Endothelial cell of coronary artery (primary cell): ENCODE measurements at places on chromosomes 12 and 14. TPM values are rescaled to one million over a fixed set of nuclear protein-coding genes. Genes with fewer than 3 reads are reported as not detected.

Gene RPGRIP1
- not detected in 2 replicates for total RNA-seq

Gene ACSS3
- 0.19 TPM in 1 of 2 replicates, not detected in the other for total RNA-seq

Gene CLEC2A
- not detected in 2 replicates for total RNA-seq

Gene LRTM2
- total RNA-seq: not detected in 2 replicates

Gene PLEKHD1
- under 0.01 TPM in 1 of 2 replicates, not detected in the other for total RNA-seq

Gene DEPDC4
- total RNA-seq: 0.54 and 0.75 TPM in 2 replicates

Gene PIP4K2C
- 5.5 and 7.9 TPM in 2 replicates for total RNA-seq

Gene KRT75
- total RNA-seq: not detected in 2 replicates

Gene CCDC196
- not detected in 2 replicates for total RNA-seq

Gene RNASE2
- not detected in 2 replicates for total RNA-seq

Gene FGF23
- total RNA-seq: not detected in 2 replicates

Gene COQ10A
- total RNA-seq: 5.5 and 6.3 TPM in 2 replicates

Gene USP30
- 4.3 and 5.2 TPM in 2 replicates for total RNA-seq

Gene RERGL
- not detected in 2 replicates for total RNA-seq

Gene GARIN6
- not detected in 2 replicates for total RNA-seq

Gene FOXN4
- total RNA-seq: not detected in 2 replicates

Gene BICD1
- 8.5 and 19.3 TPM in 2 replicates for total RNA-seq

Gene ADAMTS20
- not detected in 2 replicates for total RNA-seq

Gene TFCP2
- total RNA-seq: 7.8 and 8.0 TPM in 2 replicates

Gene DDN
- total RNA-seq: 0.09 TPM in 2 replicates

Gene KRT74
- not detected in 2 replicates for total RNA-seq

Gene TMEM52B
- total RNA-seq: not detected in 2 replicates

Gene DPPA3
- total RNA-seq: not detected in 2 replicates

Gene TNFRSF1A
- total RNA-seq: 48.4 and 99.7 TPM in 2 replicates

Gene WASHC3
- total RNA-seq: 41.0 and 44.2 TPM in 2 replicates

Gene PYGL
- 63.3 and 79.6 TPM in 2 replicates for total RNA-seq

Gene LMNTD1
- total RNA-seq: 0.45 TPM in 1 of 2 replicates, not detected in the other

Gene THTPA
- total RNA-seq: 7.9 and 15.7 TPM in 2 replicates

Gene RASSF3
- 43.0 and 46.9 TPM in 2 replicates for total RNA-seq

Gene PLEKHA5
- total RNA-seq: 12.9 and 13.5 TPM in 2 replicates

Gene NPFF
- total RNA-seq: not detected in 2 replicates

Gene NELL2
- total RNA-seq: 0.18 TPM in 1 of 2 replicates, not detected in the other

Gene IFNG
- total RNA-seq: not detected in 2 replicates

Gene DBX2
- not detected in 2 replicates for total RNA-seq

Gene ART4
- 9.4 and 17.9 TPM in 2 replicates for total RNA-seq

Gene VWF
- total RNA-seq: 1,197 and 1,224 TPM in 2 replicates

Gene ENDOU
- total RNA-seq: 0.09 TPM in 1 of 2 replicates, not detected in the other

Gene SPIC
- total RNA-seq: not detected in 2 replicates

Gene MLXIP
- 12.9 and 23.8 TPM in 2 replicates for total RNA-seq

Gene TTC9
- under 0.01 TPM in 2 replicates for total RNA-seq

Gene RIPK3
- total RNA-seq: 2.9 and 3.5 TPM in 2 replicates

Gene FAM222A
- total RNA-seq: 0.27 and 0.38 TPM in 2 replicates

Gene MANSC4
- total RNA-seq: not detected in 2 replicates

Gene CLEC1A
- 2.4 and 15.2 TPM in 2 replicates for total RNA-seq

Gene RAB5B
- total RNA-seq: 28.2 and 39.9 TPM in 2 replicates

Gene ABCD2
- total RNA-seq: not detected in 2 replicates

Gene ASPG
- total RNA-seq: 0.09 TPM in 1 of 2 replicates, not detected in the other

Gene JDP2
- total RNA-seq: 2.0 and 26.5 TPM in 2 replicates

Gene ZDHHC22
- total RNA-seq: 0.09 TPM in 1 of 2 replicates, not detected in the other

Gene C1QL4
- not detected in 2 replicates for total RNA-seq

Gene KRT8
- total RNA-seq: 9.2 and 20.7 TPM in 2 replicates

Gene KRT2
- total RNA-seq: not detected in 2 replicates
